ENCODE measurements at places on chromosomes 11 and 22. TPM values are rescaled to one million over a fixed set of nuclear protein-coding genes. Genes with fewer than 3 reads are reported as not detected.

The CECR2 gene
- not detected for total RNA-seq

The HDHD5 gene
- 19.5 TPM for total RNA-seq

The HSPB2 gene
- total RNA-seq = 0.63 TPM

The PAMR1 gene
- total RNA-seq = 491 TPM

The SEPTIN3 gene
- under 0.01 TPM for total RNA-seq

The NCF4 gene
- not detected for total RNA-seq

The KRTAP5-8 gene
- total RNA-seq = not detected

The DCDC1 gene
- 0.34 TPM for total RNA-seq

The OR51B4 gene
- not detected for total RNA-seq

The KIAA1671 gene
- under 0.01 TPM for total RNA-seq

The IGF2 gene
- total RNA-seq = 0.69 TPM

The OR2D3 gene
- not detected for total RNA-seq

The DEUP1 gene
- not detected for total RNA-seq

The ASRGL1 gene
- 0.09 TPM for total RNA-seq

The GLB1L3 gene
- not detected for total RNA-seq

The TRIM49B gene
- not detected for total RNA-seq

The OR4D6 gene
- not detected for total RNA-seq

The TEX12 gene
- 0.16 TPM for total RNA-seq

The TMEM191B gene
- total RNA-seq = not detected

The INS gene
- total RNA-seq = not detected

The CDC42BPG gene
- total RNA-seq = 0.16 TPM

The DDI1 gene
- total RNA-seq = not detected

The RASD2 gene
- 0.95 TPM for total RNA-seq

The CD6 gene
- total RNA-seq = not detected

The ACRV1 gene
- not detected for total RNA-seq

The NUCB2 gene
- total RNA-seq = 119 TPM

The SGSM1 gene
- total RNA-seq = not detected

The GSTT2 gene
- total RNA-seq = 0.34 TPM

The MTCH2 gene
- 51.9 TPM for total RNA-seq

The TBX10 gene
- not detected for total RNA-seq

The SLC5A1 gene
- not detected for total RNA-seq

The EIF4ENIF1 gene
- 7.9 TPM for total RNA-seq

The LRRC10B gene
- not detected for total RNA-seq

The RAB3IL1 gene
- total RNA-seq = 9.1 TPM

The C11orf16 gene
- total RNA-seq = not detected

The GRIK4 gene
- total RNA-seq = 0.16 TPM

The PELI3 gene
- 18.8 TPM for total RNA-seq

The MPPED2 gene
- 2.5 TPM for total RNA-seq

The TMEM191C gene
- 1.1 TPM for total RNA-seq

The IL17REL gene
- total RNA-seq = not detected

The CARD18 gene
- not detected for total RNA-seq

The POTEH gene
- total RNA-seq = not detected

The CASP5 gene
- total RNA-seq = under 0.01 TPM
